ENCODE measurements at places on chromosomes 5 and 9. TPM values are rescaled to one million over a fixed set of nuclear protein-coding genes. Genes with fewer than 3 reads are reported as not detected.

The CKMT2 gene
- total RNA-seq: not detected

The PCDHB2 gene
- total RNA-seq: 0.82 TPM

The IFNA2 gene
- total RNA-seq: not detected

The ANKRD20A1 gene
- 0.27 TPM for total RNA-seq

The SLC45A2 gene
- total RNA-seq: 0.09 TPM

The SLCO6A1 gene
- total RNA-seq: not detected

The IRX1 gene
- 7.9 TPM for total RNA-seq
